Foreskin keratinocyte (primary cell): ENCODE measurements at places on chromosomes 5 and 9. TPM values are rescaled to one million over a fixed set of nuclear protein-coding genes. Genes with fewer than 3 reads are reported as not detected.

Gene GRAMD2B
- total RNA-seq = 21.5 and 25.1 TPM in 2 replicates

Gene F2RL1
- total RNA-seq = 72.4 and 77.5 TPM in 2 replicates

Gene RNF183
- not detected in 2 replicates for total RNA-seq

Gene PCDHA1
- total RNA-seq = not detected in 2 replicates

Gene FAM151B
- 1.2 and 1.3 TPM in 2 replicates for total RNA-seq

Gene ENTPD8
- not detected in 2 replicates for total RNA-seq

Gene FBLL1
- not detected in 2 replicates for total RNA-seq

Gene ECM2
- total RNA-seq = 0.39 and 1.4 TPM in 2 replicates

Gene CDO1
- 0.18 and 0.20 TPM in 2 replicates for total RNA-seq

Gene TUSC1
- 10.6 and 12.0 TPM in 2 replicates for total RNA-seq

Gene IFNK
- total RNA-seq = 55.8 and 72.0 TPM in 2 replicates

Gene CFAP157
- not detected in 2 replicates for total RNA-seq

Gene CA9
- total RNA-seq = 0.21 and 0.27 TPM in 2 replicates

Gene PRR16
- 0.07 TPM in 1 of 2 replicates, not detected in the other for total RNA-seq

Gene GCNT4
- 2.0 and 2.3 TPM in 2 replicates for total RNA-seq

Gene NMUR2
- total RNA-seq = not detected in 2 replicates

Gene RMI1
- 14.4 and 16.4 TPM in 2 replicates for total RNA-seq

Gene ADAMTS13
- total RNA-seq = 0.28 and 0.65 TPM in 2 replicates

Gene PHF24
- total RNA-seq = 0.11 and 0.54 TPM in 2 replicates

Gene PIP5KL1
- 4.7 and 6.3 TPM in 2 replicates for total RNA-seq
